NCI-H1694 (cell line): ENCODE measurements at places on chromosomes 6 and 20.
A peak's percentile ranks its signal among the peaks of the same experiment; 100 is the strongest.

DNA sequence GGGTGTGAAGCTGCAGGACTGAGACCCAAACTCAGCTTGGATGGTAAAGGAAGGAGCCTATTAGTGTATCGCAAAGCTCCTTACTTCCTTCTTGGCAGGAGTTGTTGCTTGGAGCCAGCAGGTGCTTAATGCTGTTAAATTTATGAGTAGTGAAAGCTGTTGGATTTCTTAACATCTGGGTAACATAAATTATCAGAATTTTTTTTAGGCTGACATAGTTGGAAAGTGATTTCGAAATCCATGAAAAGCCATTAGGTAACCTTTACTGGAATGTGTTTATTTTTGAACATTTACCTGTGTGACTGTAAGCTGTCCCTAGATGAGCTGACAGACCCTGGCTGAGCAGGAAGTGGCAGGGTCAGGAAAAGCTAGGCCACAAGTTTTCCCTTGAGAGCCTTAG is 470.4 kb upstream of the SLC35B3 start:
- no peak for DNase-seq

- DNase-seq: no peak
Measured at GRCh38 chr6:138752017-138752416, 21.6 kb upstream of the CCDC28A start.

DNA sequence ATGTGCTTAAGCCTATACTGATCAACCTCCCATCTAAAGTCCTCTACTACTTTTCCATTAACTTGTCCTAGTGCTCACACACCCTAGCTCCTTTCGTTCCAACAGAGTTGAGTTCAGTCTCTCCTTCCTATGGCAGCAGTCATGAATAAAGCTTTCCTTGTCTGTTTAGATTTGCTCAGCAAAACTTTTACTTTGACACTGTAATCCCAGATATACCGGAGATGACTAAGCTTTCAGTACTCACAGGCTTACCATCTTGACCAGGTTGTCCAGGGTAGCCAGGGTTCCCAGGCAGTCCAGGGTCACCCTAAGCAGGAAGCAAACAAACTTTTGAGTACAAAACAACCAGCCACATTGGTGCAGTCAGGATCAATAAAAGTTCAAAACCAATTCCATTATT is 90.7 kb downstream of the COL21A1 start:
- DNase-seq: no peak

DNA sequence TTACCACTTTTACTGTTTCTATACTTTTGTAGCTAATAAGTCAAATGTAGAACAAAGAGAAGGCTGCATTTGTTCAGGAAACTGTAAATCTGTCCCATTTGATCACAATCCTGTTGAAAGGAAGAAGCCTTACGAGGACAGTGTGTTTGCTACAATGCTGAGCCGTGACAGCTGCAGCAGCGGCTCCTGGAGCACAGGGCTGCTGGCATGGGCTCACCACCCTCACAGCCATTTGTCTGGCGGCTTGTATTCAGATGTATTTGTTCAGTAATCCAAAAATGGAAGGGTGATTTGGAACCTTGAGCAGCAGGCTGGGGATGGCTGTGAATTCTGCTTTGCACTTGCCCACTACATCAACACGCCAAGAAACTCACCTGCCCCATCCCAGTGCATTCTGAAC is 5.7 kb downstream of the TUBB2A start:
- peak; percentile 64 for DNase-seq

- no peak for DNase-seq
Measured at GRCh38 chr6:26121141-26122004, 34.1 kb downstream of the HFE start.

DNA sequence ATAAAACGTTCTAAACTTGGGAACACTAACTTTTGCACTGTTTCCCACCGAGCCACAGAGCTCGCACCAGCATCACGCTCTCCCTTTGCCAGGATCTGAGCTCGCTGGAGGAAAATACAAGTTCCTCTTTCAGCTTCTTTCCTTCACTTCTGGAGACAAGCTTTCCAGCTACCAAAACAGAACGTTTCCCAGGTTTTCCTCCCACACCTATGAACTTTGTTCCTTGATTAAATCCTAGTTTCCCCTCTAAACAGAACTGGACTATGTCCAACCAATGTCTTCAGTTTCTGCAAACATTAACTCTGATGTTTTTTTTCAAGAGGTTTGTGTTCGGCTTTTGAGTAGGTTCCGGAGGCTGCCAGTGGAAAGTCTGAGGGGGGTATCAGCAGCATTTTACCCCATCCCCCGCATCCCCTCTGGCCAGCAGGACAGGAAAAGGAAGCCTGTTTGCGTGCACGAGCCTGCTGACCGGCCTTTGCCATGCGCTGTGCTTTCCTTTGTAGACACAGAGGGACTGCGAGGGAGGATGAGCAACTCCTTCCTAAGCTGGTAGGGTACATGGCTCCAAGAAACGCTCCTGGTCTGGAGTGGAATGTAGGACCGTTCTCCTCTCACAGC is 135.5 kb downstream of the LY86 start:
- no peak for DNase-seq

DNA sequence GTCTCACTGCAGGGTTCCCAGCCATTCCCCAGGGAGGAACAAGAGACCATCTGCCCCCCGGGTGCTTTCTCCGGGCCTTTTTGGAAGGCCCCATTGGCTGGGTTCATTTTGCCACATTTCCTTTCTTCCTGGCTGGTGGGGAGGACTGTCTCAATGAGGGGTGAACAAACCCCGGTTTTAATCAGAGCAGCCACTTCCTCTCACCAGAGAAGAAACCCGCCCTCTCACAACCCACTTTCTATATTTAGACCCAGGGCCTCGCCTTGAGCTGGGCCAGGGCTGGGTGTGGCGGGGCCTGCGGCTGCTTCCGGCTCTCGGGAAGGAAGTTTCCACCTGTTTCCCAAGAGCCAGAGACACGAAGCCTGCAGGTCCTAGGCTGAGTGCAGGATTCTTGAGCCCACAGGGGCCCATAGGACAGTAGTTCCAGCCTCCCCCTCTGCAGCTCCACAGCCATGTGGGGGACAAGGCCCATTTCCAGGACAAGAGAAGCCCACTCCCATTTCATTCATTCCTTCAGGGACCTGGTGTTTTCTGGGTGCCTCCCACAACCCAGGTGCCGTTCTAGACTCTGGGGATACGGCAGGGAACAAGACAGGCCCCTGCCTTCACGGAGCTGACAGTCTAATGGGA is 41.8 kb downstream of the RBM38 start:
- no peak for DNase-seq

DNA sequence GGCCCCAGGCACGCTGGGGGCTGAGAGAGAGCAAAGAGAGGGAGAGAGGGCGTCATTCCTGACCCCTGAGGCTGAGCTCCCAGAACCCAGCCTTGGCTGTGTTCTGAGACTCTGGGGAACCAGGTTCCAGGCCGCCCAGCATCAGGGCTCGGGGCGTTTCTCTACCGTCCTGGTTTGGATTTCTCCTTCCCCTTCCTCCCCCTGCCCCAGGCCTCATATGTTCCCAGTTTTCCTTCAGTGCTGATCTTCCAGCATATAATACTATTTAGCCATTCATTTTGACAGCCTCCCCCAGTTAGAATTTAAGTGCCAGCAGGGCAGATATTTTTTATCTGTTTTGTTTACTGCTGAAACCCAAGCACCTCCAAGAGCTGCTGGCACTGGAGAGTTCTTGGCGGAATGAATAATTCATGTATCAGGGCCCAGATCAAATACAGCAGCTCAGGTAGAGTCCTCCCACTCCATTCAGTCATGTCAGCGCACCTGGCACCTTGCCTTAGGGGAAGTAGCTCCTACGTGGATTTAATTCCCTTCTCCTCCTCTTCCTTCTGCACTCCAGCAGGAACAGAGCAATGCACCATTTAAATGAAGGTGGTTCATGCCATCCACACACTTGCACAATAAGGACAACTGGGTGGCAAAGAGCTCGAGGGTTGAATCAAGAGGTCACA is 23.4 kb upstream of the FRMD1 start:
- DNase-seq: no peak

- DNase-seq: no peak
Measured at GRCh38 chr20:44396369-44397130, 41.1 kb downstream of the HNF4A start.

DNA sequence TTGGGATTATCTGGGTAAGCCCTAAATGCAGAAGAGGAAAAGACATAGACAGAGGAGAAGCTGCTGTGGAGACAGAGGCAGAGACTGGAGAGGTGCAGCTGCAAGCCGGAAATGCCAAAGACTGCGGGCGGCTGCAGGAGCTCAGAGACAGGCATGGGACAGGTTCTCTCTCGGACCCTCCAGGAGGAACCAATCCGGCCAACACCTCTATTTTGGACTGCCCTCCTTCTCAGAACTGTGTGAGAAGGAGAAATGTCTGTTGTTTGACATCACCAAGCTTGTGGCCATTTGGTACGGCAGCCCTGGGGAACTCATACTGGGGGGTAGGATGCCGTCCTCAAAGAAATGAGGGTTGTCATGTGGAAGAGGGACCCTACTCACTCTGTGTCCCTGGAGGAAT is 95.0 kb downstream of the DHX35 start:
- no peak for DNase-seq

- DNase-seq: no peak
Measured at GRCh38 chr6:45872827-45873365, 142.8 kb downstream of the CLIC5 start.

DNA sequence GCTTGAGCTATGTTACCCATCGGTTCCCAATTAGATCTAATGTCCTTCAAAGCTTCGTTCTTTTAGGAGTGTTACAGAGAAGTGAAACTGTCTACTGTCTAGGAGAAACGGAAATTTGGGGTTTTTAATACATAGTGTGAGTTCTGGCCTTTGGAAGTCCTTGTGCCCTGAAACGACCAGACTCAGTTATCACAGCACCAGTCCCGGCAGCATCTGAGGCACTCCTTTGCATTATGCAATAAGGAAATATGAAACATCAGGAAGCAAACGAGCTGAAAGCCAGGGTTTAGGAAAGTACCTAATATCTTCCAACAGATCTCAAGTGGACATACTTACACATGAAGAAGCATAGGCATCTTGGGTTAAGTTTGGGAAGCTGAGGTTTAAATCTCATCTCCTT is 61.8 kb upstream of the ADGRF1 start:
- no peak for DNase-seq

DNA sequence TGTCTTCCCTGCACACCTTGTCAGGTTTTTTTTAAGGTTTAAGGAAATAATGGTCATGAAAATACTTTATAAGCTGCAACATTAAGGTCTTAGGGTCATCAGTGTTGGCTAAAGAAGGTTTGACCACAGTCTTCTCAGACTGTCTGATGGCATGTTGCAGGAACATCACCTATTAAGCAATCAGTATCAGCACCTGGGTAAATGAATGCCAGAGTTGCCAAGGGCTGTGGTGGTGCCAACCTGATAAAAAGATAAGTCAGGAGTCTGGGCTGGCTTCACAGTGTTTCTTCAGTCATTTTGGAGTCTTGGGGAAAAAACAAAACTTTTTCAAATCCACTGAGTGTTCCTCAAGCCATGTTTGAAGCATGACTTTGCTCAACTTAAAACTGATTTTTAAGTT is 61.5 kb upstream of the VSTM2L start:
- no peak for DNase-seq

- no peak for DNase-seq
Measured at GRCh38 chr6:137806914-137807682, 60.0 kb upstream of the TNFAIP3 start.

DNA sequence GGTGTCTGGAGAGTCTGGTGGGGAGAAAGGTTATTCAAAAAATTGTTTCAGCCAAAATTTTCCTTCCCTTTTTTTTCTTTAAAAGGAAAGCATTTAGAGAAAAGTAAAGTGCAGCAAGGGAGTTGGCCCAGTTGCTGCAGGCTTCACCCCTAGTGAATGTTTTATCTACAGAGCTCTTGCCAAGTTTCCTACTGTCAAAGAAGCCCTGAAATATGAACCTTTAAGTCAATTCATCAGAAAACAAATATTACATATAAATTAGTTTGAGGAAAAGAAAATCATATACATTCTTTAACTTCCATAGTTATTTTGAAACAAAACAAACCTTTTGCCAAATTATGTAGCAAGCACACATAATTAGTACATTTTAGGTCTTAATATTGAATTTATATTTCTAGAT is 25.0 kb upstream of the HMGCLL1 start:
- no peak for DNase-seq

- no peak for DNase-seq
Measured at GRCh38 chr6:130407032-130407431, 41.2 kb downstream of the TMEM200A start.

- no peak for DNase-seq
Measured at GRCh38 chr6:139175389-139175948, 40.6 kb downstream of the HECA start.

GRCh38 chr6:18495236-18495635 is 108.1 kb downstream of the RNF144B start:
- DNase-seq: no peak

GRCh38 chr6:106134906-106135634 is 48.9 kb downstream of the PRDM1 start:
- DNase-seq: no peak

- no peak for DNase-seq
Measured at GRCh38 chr6:62707914-62708313, 421.9 kb upstream of the KHDRBS2 start.

GRCh38 chr6:148177589-148178233 is 164.9 kb upstream of the SASH1 start:
- DNase-seq: peak; percentile 22

- no peak for DNase-seq
Measured at GRCh38 chr6:31578184-31579118, 3.1 kb downstream of the TNF start.
